ENCODE measurements at places on chromosomes 3 and 15. TPM values are rescaled to one million over a fixed set of nuclear protein-coding genes. Genes with fewer than 3 reads are reported as not detected.

Gene ST3GAL6
- 0.69 TPM for total RNA-seq

Gene CHRNA3
- 0.29 TPM for total RNA-seq

Gene CIP2A
- total RNA-seq, result 19.4 TPM

Gene MINAR1
- total RNA-seq, result 0.71 TPM

Gene NEK4
- total RNA-seq, result 13.5 TPM

Gene IMPG2
- total RNA-seq, result not detected

Gene LRRIQ4
- not detected for total RNA-seq

Gene ROPN1
- not detected for total RNA-seq

Gene NR2F2
- 23.6 TPM for total RNA-seq

Gene GOLGA8N
- 1.4 TPM for total RNA-seq

Gene CRABP1
- 1.0 TPM for total RNA-seq

Gene RARRES1
- total RNA-seq, result 11.0 TPM
